ENCODE measurements at places on chromosomes 5 and 9.

GRCh38 chr5:68381909-68382308 lies 166.4 kb downstream of the PIK3R1 start:
- DNase-seq: no peak

DNA sequence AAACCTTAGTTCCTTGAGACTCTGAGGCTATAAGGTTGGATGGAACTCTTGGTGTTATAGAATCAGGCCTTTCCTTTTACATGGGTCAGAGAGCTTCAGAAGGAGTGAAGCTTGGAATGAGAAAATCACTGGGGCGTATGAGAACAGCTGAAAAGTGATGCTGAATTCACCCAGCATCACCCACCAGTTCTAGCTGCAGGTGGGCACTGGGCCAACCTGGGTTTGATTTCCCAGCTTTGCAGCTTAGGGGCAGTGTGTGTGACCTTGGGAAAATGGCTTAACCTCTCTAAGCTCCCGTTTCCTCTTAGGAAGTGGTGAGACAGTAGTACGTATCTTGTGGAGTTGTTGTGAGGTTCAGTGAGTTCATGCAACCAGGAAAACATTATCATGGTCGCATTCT lies 10.7 kb downstream of the PCDH12 start:
- no peak for DNase-seq

DNA sequence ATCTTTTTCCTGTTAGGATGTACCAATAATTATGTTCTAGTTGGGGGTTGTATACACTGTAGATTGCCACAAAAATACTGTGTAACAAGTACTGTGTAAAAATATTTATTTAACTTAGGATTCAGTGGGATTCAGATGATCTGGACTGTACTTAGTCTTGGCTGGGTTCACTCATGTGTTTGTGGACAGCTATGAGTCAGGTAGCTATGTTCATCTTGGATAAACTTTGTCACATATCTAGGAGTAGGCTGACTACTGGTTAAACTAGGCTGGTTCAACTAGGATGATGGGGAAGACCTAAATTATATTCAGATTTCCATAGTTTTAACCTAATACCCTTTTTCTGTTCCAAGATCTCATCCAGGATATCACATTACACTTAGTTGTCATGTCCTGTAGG lies 32.1 kb upstream of the TNFSF15 start:
- DNase-seq: no peak

DNA sequence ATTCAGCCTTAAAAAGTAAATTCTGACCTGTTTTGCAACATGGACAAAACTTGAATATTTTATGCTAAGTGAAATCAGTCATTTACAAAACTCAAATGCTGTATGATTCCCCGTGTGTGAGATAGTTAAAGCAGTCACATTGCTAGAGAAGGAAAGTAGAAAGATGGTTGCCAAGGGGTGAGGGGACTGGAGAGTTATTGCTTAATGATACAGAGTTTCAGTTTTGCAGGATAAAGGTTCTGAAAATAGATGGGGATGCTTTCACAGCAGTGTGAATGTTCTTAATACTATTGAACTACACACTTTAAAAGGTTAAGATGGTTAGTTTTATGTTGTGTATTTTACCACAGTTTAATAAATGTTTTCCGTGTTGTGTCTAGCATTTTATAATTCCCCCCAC lies 51.2 kb downstream of the SGCD start:
- DNase-seq: no peak

- no peak for DNase-seq
Observed at GRCh38 chr5:68673106-68673822, 420.6 kb upstream of the SLC30A5 start.

DNA sequence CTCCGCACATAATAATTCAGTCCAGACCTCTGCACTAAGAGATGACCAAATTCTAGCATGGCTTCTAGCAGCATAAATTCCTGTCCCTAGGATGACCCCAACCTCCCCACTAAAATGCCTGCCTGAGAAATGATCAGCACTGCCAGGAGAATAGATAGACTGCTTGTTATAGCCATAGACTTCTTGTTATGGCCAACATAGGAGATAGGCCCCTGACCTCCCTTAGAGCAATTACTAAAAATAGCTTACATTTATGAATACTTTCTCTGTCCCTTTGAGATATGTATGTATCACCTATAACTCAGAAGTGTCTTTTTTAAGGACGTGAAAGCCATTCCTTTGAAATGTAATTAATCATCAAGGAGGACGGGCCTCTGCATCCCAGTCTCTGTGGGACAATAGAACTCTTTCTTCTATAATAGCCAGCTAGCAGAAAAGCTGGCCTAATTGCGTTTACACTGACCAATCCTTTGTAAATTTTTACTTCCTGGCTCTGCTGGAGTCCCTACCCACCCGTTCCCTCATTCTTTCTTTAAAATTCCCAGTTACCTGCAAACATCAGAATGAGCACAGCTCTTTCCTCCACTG lies 1002.7 kb downstream of the CDH18 start:
- no peak for DNase-seq

- DNase-seq: no peak
Observed at GRCh38 chr9:79658926-79659325, 87.2 kb downstream of the TLE4 start.

- no peak for DNase-seq
Observed at GRCh38 chr9:114311571-114312512, 11.1 kb upstream of the ORM1 start.

DNA sequence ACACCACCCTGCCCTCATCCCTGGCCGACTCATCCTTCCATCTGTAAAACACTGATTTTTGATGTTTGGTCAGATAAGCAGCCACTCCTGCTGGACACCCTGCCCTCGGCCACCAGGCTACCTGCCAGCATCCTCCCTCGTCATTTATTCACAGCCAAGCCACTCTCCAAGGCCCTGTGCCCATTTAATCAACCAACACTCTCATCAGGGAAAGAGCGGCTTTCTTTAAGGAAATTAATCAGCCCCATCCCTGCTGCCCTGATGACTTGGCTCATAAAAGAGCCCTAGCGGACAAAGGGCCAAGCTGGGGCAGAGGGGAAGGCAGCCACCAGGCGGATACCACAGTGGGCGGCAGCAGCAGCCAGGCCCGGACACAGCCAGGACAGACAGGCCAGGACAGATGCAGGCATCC lies 52.4 kb downstream of the GOLM1 start:
- no peak for DNase-seq

DNA sequence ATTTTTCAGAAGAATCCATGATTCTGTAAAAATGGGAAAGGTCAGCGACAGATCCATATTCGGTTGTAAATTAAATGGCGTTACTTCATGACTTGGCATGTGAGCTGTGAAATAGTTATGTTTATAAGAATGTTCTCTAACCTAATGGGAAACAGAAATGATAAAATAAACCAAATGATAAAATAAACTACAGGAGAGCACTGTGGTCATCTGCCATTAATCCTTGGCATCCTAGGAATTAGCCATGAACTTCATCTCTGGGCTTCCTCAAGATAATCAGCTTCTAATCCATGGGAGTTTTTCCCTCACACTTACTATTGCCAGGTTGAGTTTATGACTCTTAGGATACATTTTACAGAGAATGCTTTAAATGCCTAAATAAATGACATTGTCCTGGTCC lies 94.6 kb upstream of the SLC30A5 start:
- no peak for DNase-seq

DNA sequence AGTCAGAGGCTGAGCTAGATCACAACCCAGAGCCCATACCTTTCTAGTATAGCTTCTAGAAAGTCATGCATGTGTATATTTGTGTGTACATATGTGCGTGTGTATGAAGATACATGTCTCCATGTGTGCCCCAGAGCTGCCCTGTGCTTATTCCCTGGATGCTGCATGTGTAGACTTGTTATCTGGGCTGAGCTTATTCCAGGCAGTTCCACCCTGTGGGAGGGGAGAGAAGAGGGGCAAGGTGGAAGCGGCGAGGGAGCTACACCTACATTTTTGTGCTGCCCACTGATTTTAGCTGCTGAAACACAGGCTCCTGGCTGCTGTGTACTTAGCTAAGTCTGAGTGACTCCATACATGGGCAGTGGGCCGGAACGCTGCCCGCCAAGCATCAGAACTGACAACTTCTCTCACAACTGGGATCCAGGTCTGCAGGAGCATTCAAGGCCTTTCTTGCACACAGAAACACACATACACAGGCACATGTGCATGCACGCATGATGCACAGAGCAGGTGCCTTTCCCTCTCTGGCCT lies 38.0 kb upstream of the XPA start:
- no peak for DNase-seq

- no peak for DNase-seq
Observed at GRCh38 chr9:89598926-89599325, 5.9 kb upstream of the GADD45G start.

GRCh38 chr9:131835151-131835910 lies 95.5 kb upstream of the RAPGEF1 start:
- DNase-seq: no peak

GRCh38 chr9:125466411-125466810 lies 204.8 kb downstream of the GAPVD1 start:
- DNase-seq: no peak

- DNase-seq: no peak
Observed at GRCh38 chr5:173771121-173771724, 116.9 kb upstream of the CPEB4 start.

DNA sequence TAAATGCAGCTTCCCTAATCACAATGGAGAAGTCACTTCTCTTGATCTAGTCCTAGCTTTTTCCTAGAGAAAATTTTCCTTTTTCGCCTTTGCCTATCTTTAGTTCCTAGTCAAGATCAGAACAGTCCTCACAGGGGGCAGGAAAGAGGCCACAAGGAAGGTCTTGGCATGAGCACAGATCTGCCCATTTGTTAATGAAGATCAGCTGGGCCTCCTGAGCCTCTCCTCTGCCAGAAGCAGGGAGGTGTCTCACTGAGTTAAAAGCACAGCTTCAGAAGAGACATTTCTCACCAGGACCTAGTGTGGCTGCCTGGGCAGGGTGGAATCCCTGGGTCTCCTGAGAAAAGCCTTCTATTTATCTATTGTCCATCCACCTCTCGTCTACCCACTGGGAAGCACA lies 357.8 kb downstream of the TMEM38B start:
- DNase-seq: no peak

DNA sequence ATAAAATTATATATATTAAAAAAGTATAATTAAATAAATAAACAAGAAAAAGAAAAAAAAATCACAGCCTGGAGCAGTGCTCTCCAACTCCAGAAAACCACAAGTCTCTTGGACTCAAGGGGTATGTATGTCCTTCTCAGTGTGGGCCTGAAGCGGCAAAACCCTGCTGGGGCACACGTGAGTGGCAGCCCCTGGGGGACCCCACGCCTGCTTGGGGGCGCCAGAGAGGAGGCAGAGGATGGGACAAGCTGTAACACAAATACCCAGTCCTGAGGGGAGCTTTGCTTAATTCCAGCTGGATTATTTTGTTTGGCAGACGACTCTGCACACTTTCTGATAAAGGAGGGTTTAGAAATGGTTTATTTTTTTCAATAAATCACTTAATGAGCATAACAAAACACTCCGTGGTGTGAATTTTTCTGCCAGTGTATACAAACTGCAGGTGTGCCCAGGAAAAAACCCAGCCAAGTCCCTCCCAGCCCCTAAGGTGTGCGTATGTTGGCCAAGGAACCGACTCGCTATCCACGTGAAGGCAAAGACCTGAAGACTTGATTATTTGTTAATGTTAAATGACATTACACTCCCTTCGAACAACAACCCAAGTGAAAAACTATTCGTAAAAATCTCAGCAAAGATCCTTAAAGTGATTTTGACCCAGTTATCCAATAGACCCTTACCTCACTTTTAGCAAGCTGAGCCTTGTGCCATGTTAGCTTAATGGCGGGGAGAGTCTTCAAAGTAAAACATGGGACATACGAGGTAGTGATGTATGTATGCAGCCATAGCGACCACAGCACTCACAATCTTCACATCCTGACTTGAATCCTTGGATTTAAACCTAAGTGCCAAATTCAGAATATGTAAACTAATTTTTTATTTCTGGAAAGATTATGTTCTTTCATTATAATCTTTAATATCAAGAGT lies 32.9 kb downstream of the ANKH start:
- no peak for DNase-seq

DNA sequence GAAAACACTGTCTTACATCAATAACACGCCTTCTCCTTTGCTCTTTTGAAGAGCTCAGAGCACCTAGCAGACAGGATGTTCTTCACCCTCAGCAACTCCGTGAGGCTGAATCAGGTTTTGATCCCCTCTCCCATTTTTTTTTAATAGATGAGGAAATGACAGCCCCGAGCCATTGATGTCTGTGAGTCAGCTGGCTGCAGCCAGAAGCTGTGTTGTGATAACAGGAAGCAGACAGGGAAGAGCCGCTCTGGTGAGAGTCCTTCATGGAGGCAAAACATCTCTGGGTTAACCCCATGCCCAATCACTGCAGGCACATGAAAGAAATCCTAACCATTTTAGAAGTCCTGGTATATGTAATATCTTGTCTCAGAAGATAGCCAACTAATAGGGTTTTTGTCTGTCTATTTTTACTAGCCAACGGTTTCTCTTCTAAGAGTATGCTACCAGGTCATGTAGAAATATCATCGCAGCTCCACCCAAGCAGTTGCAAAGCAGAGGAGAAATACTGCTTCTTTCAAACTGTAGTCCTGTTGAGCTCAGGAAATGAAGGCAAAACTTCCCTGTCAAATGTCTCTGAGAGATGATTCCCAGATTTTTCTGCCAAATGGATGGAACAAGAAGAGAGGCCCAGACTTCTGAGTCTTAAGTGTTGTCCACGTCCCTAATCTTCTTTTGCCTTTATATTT lies 568.9 kb downstream of the CCDC171 start:
- no peak for DNase-seq

DNA sequence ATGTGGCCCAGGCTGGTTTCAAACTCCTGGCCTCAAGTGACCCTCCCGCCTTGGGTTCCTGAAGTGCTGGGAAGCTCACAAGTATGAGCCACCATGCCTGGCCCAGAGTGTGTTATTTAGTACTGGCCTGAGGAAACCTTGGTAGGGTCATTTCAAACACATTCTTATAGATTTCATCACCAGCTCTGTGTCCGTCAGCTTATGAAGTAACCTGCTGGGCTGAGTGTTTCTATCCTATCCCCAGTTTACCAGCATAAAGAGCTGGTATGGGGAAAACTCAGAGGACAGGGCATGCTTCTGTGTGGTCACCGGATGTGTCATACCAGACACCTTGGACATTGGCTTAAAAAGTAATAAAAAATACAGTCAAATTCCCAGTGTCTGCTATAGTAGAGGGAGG lies 45.3 kb downstream of the PTPN3 start:
- DNase-seq: no peak

DNA sequence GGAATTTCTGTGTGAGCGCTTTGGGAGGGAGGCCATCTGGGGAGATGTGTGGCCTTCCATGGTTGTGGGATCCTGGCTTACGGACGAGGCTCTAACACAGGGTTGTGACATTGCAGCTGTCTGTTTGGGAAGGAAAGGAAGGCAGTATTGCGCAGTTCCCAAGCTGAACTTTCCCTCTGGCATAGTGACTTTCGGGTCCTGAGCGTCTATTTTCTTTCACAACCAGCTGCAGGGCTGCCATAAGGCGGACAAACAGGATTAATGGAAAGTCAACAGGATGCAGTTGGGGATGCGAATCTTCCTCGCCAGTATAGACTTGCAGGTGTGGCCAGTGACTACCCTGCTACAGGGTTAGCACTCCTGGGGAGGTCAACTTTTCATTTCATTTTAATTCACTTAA lies 25.9 kb downstream of the CCT5 start:
- no peak for DNase-seq

GRCh38 chr9:128409978-128410377 lies 10.7 kb upstream of the CERCAM start:
- no peak for DNase-seq

GRCh38 chr9:122961139-122961538 lies 20.3 kb downstream of the RABGAP1 start:
- no peak for DNase-seq
